Stimulated activated CD8-positive, alpha-beta memory T cell treated with anti-CD3 and anti-CD28 coated beads, Interleukin-12 subunit alpha, Interleukin-12 subunit beta, amount 100 ng/mL, for 1 hour (primary cell): ENCODE measurements at places on chromosomes 7 and 10.

GRCh38 chr10:14560274-14560673, 214.4 kb downstream of the FAM107B start:
- no peak for DNase-seq

DNA sequence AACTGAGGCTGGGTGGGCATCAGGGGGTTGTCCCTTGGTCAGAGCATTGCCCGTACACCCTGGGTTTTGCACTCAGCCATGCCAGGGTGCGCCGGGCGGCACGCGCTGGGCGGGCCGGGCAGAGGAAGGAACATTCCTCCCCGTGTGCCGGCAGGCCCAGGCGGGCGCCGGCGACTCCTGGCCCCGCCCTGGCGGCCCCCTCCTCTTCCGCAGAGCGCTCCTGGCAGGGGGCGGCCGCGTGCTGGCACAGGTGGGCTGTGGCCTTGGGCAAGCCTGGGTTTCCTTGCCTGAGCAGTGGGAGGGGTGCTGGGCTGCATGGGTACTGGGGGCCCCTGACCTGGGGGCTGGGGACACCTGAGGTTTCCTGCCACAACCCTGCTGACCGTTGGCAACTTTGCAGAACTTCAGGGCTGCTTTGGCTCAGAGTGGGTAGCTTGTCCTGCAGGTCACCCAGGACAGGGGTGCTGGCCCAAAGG, 3.9 kb downstream of the LFNG start:
- DNase-seq: no peak

GRCh38 chr7:120867932-120868331, 10.0 kb upstream of the TSPAN12 start:
- no peak for DNase-seq

- DNase-seq: no peak
These were observed 71.9 kb downstream of the WIPF3 start for GRCh38 chr7:29878081-29878688.

DNA sequence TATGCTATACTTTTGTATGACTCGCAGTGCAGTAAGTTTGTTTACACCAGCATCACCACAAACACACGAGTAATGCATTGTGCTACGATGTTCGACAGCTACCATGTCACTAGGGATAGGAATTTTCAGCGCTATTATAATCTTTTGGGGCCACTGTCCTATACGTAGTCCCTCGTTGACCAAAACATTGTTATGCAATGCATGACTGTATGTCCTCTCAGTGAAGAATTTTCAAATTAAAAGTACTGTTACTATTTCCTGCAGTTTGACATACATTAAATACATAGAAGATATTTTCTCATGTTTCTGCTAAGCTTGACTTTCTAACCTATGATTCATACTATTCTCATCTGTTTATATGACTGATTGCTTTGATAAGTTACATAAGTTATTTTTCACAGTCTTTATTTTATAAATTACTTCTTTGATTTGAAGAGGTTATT, 203.6 kb downstream of the VTI1A start:
- DNase-seq: no peak

DNA sequence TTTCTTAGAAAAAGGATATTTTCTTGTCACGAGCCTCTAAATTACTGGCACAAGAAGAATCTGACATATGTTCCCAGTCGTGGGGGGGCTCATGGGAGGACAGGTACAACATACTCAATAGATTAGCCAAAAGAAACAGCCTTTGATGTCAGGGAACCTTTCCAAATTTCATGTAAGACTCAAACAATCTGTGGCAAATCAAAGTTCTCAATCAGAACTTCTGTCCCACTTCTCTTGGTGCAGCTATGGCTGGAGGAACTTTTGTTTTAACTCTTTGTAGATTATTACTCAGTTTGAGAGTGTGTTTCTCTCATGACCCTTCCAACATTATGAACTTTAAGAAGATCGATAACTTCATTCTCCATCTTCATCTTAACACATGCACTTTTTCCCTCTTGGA, 114.3 kb upstream of the ARID5B start:
- DNase-seq: no peak

- DNase-seq: no peak
These were observed 36.8 kb downstream of the MYOF start for GRCh38 chr10:93445097-93445960.

DNA sequence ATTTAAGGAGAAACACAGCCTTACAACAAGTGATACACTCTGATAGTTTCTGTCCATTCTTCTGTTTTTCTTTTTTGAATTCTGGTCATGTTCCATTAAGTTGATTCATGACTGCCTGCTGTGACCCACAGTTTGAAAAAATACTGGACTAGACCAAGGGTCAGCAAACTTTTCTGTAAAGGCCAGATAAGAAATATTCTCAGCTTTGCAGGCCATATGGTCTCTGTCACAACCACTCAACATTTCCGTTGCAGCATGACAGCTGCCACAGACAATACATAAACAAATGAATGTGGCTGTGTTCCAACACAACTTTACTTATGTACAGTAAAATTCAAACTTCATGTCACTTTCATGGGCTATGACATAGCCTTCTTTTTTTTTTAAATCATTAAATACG, 156.7 kb downstream of the PLXNA4 start:
- DNase-seq: no peak

DNA sequence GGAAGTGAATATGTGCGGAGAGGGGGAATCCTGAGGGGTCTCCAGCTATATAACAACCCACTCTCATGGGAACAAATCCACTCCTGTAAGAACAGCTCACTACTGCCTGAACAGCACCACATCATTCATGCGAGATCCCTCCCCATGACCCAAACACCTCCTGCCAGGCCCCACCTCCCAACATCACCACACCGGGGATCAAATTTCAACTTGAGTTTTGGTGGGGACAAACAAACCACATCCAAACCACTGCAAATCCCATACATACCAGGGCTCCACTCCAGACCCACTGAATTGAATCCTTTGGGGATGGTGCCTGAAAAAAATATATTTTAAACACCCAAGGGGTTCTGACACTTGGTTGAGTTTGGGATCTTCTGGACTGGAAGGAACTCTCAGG, 181.5 kb upstream of the PLXNA4 start:
- DNase-seq: no peak

- DNase-seq: no peak
These were observed 599.6 kb downstream of the INHBA start for GRCh38 chr7:41103331-41103730.

- no peak for DNase-seq
These were observed 515.7 kb downstream of the RPS24 start for GRCh38 chr10:78549140-78549935.

- no peak for DNase-seq
These were observed 70.6 kb downstream of the PTPRE start for GRCh38 chr10:127977357-127978009.

GRCh38 chr10:133276435-133277201, at the start of gene ADAM8:
Gene ADAM8 (minus strand): TSS chr10:133276868. CDS start chr10:133276817, 51 bp downstream.
- DNase-seq: peak; percentile 46
